Right lobe of liver (tissue), 6 donors: ENCODE measurements at places on chromosomes 2 and 18. TPM values are rescaled to one million over a fixed set of nuclear protein-coding genes. Genes with fewer than 3 reads are reported as not detected.

GKN1 gene
- not detected for total RNA-seq

MYO3B gene
- total RNA-seq, result 0.18 TPM

- H3K27ac ChIP-seq, result no peak overlapping the region
- no peaks in the 10 kb centered on the region for H3K36me3 ChIP-seq
- no peak for DNase-seq
- H3K4me3 ChIP-seq, result no peak overlapping the region
Observed at GRCh38 chr2:166373105-166373504, 2.6 kb downstream of the SCN9A start.

GRCh38 chr2:62554440-62554839, 48.4 kb upstream of the TMEM17 start:
- H3K27me3 ChIP-seq, result no peaks in the 10 kb centered on the region
- no peak for DNase-seq
- no peak overlapping the region for H3K27ac ChIP-seq
- H3K36me3 ChIP-seq, result no peaks in the 10 kb centered on the region

SCTR gene
- 0.12 TPM for total RNA-seq

DNA sequence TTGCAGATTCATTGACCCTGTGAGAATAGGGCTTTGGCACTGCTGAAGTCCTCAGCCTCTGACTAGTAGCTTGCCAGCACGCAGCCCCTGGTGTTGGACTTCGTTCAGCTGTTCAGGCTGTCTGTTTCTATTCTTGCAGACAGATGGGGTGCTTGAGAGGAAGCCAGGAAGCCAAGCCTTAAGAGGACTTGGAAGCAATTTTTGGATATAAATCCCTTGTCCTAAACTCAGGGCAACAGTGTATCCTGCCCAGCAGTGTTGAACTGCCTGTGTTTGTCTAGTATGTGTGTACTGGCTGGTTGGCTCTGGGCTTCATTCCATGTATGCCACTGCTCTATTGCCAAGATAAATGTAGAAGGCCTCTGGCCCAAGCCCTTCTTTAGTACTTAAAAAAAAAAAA, 108.6 kb downstream of the COMMD1 start:
- H3K36me3 ChIP-seq, result no peaks in the 10 kb centered on the region
- peak; percentile 65 for DNase-seq
- H3K4me1 ChIP-seq, result peaks cover 25% of the 10 kb centered on the region
- no peaks in the 10 kb centered on the region for H3K27me3 ChIP-seq

DNA sequence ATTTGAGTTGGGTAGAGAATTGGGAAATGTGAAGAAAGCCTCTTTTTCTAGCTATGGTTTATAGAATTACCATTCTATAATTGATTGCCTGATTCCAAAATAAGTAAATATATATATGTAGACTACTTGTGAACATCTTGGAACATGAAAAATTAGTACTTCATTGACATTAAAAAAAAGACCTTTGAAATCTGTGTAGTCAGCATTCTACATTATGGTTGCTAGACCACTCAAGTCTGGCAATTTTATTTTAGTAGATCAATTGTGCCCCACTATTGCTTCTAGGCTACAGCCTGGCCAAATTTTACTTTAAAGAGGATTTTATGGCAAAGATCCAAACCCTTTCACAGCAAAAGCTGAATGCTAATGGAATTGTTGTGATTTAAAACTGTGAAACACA, 279.8 kb downstream of the IKZF2 start:
- no peak overlapping the region for H3K27ac ChIP-seq
- DNase-seq, result no peak
- no peaks in the 10 kb centered on the region for H3K27me3 ChIP-seq
- no peaks in the 10 kb centered on the region for H3K4me1 ChIP-seq
- no peaks in the 10 kb centered on the region for H3K36me3 ChIP-seq
- no peak overlapping the region for H3K4me3 ChIP-seq

- H3K27ac ChIP-seq, result no peak overlapping the region
- no peaks in the 10 kb centered on the region for H3K4me1 ChIP-seq
- H3K36me3 ChIP-seq, result no peaks in the 10 kb centered on the region
- no peak overlapping the region for H3K4me3 ChIP-seq
- no peaks in the 10 kb centered on the region for H3K27me3 ChIP-seq
Observed at GRCh38 chr18:25077038-25077943, 274.7 kb downstream of the ZNF521 start.

- no peak overlapping the region for H3K4me3 ChIP-seq
- H3K36me3 ChIP-seq, result no peaks in the 10 kb centered on the region
- no peak overlapping the region for H3K27ac ChIP-seq
- DNase-seq, result no peak
Observed at GRCh38 chr2:5070257-5070656, 621.9 kb upstream of the SOX11 start.

DUSP19 gene
- total RNA-seq, result 1.0 TPM

DNA sequence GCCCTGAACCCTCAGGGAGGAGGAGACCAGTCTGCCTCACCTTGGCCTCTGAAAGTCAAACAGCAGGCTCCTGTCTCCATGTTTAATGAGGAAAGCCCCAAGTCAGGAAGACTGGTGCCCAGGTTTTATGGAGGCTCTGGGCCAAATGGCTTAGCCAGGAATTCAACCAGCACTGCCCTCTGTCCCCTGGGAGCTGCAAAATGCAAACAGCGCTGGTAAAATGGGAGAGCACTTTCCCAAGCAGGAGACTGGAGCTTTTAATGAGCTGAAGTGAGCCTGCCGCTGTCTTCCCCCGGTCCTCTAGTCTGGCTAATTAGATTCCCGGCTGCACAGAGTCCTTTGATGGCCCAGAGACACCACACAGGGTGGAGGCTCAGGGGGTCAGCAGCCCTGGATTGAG, 276.0 kb upstream of the TRIB2 start:
- H3K4me3 ChIP-seq, result no peak overlapping the region
- no peaks in the 10 kb centered on the region for H3K36me3 ChIP-seq
- no peak overlapping the region for H3K27ac ChIP-seq
- DNase-seq, result no peak

DAPL1 gene
- total RNA-seq, result not detected

GRCh38 chr2:237529452-237530402, 36.6 kb upstream of the PRLH start:
- DNase-seq, result no peak
- H3K27me3 ChIP-seq, result no peaks in the 10 kb centered on the region
- no peaks in the 10 kb centered on the region for H3K36me3 ChIP-seq
- peaks cover 5% of the 10 kb centered on the region for H3K4me1 ChIP-seq

PPP4R1 gene
- 36.5 TPM for total RNA-seq
